ENCODE measurements at places on chromosomes 2 and 18. TPM values are rescaled to one million over a fixed set of nuclear protein-coding genes. Genes with fewer than 3 reads are reported as not detected.
A peak's percentile ranks its signal among the peaks of the same experiment; 100 is the strongest.

- no peak for DNase-seq
- H3K36me3 ChIP-seq: no peaks in the 10 kb centered on the region
- no peak overlapping the region for H3K27ac ChIP-seq
- H3K4me1 ChIP-seq: no peaks in the 10 kb centered on the region
- peaks cover 31% of the 10 kb centered on the region for H3K27me3 ChIP-seq
Observed at GRCh38 chr2:210389856-210390255, 74.9 kb upstream of the MYL1 start.

The SLC9A2 gene
- total RNA-seq: 0.09 TPM

DNA sequence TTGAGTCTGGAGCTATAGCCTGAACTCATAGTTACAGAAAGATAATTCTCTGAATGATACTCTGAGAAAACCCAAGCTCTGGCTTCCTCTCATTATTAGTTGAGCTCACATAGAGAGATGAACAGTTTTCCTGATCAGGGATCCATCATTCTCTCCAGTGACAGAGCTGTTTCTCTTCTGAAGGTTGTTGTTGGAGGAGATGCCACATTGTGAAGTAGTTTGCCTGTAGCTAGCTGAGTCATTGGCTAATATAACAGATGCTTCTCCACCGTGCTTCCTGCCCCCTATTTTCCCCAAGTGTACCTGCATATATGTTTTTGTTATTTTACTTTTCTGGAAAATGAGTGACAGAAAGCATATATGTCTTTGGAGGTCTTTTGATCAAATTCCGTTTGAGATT, 64.6 kb downstream of the OSBPL6 start:
- peaks cover 10% of the 10 kb centered on the region for H3K4me1 ChIP-seq
- peaks cover 5% of the 10 kb centered on the region for H3K36me3 ChIP-seq
- no peaks in the 10 kb centered on the region for H3K27me3 ChIP-seq
- peak; percentile 35 for DNase-seq

GRCh38 chr2:111244864-111245263, 124.2 kb downstream of the BCL2L11 start:
- H3K36me3 ChIP-seq: peaks cover 11% of the 10 kb centered on the region
- no peak overlapping the region for H3K4me3 ChIP-seq
- H3K4me1 ChIP-seq: no peaks in the 10 kb centered on the region
- no peak overlapping the region for H3K27ac ChIP-seq
- DNase-seq: no peak
- no peaks in the 10 kb centered on the region for H3K27me3 ChIP-seq

DNA sequence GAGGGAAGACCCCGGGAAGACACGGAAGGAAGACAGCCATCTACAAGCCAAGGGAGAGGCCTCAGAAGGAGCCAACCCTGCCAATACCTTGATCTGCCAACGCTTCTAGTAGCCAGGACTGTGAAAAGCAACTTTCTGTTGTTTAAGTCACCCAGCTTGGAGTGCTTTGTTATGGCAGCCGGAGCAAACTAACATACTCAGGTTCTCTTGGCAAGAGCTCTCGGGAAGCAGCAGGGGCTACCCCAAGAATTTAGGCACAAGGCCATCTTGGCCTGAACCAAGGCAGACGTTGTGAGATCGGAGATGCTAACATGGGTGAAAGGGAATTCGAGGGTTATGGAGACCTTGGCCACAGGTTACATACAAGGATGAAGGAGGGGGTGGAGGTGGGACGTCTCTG, 78.6 kb upstream of the KLHL29 start:
- H3K27me3 ChIP-seq: peaks cover 71% of the 10 kb centered on the region
- no peaks in the 10 kb centered on the region for H3K36me3 ChIP-seq
- H3K4me1 ChIP-seq: no peaks in the 10 kb centered on the region
- H3K4me3 ChIP-seq: no peak overlapping the region

DNA sequence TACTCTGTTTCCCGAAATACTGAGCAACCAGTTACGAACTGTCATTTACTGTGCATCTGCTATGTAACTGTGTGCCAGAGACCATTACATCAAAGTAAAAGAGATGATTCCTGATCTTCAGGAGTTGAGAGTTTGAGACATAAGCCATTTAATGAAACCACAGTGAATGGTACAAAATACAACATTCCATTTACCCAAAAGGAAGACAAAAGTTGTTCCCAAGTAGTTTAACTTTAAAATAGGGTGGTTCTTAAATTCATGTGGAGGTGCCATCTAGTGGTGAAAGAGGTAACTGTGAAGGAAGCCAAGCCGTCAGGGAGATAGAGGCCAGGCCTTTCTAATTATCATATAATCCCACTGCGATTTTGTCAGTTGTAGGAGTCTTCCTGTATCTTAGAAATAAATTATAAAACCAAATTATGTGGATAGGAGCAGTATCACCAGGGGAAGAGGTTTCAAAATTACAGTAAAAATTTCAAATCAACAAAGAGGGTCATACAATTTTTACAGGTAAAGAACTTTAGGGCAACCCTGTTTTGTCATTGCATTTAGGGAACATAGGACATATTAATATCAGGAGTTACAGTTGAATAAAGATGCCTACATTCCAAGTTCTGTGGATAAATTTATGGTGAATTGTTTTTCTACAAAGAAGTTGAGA, 67.7 kb downstream of the EPAS1 start:
- H3K4me1 ChIP-seq: peaks cover 9% of the 10 kb centered on the region
- no peak overlapping the region for H3K27ac ChIP-seq
- DNase-seq: peak; percentile 67
- no peaks in the 10 kb centered on the region for H3K27me3 ChIP-seq
- peaks cover 73% of the 10 kb centered on the region for H3K36me3 ChIP-seq

DNA sequence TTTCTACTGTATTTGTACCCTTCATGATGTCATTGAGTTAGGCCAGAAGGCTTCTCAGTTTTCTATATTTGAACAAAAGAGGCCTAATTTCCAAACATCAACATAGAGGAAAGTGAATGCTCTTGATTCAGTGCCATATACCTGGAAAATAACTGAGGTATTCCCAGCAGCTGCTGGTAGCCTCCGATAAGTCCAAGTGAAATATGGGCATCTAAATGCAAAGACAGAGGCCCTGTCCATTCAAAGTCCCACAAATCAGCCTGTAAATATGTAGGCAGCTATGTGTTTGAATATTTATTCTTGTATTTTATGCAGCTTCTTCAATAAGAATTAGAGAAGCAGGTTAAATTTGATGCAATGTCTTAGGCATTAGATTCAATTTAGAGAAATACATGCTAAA, 89.5 kb upstream of the DPP10 start:
- H3K27ac ChIP-seq: no peak overlapping the region
- DNase-seq: no peak
- no peaks in the 10 kb centered on the region for H3K4me1 ChIP-seq
- H3K4me3 ChIP-seq: no peak overlapping the region
- H3K36me3 ChIP-seq: no peaks in the 10 kb centered on the region

- H3K4me3 ChIP-seq: no peak overlapping the region
- no peaks in the 10 kb centered on the region for H3K27me3 ChIP-seq
- DNase-seq: no peak
- H3K4me1 ChIP-seq: no peaks in the 10 kb centered on the region
- no peaks in the 10 kb centered on the region for H3K36me3 ChIP-seq
Observed at GRCh38 chr2:197052356-197052755, 125.8 kb upstream of the PGAP1 start.

GRCh38 chr18:11872479-11873136, 21.4 kb downstream of the CHMP1B start:
- no peak overlapping the region for H3K4me3 ChIP-seq
- H3K27ac ChIP-seq: no peak overlapping the region
- no peaks in the 10 kb centered on the region for H3K27me3 ChIP-seq
- no peaks in the 10 kb centered on the region for H3K4me1 ChIP-seq
- peaks cover 7% of the 10 kb centered on the region for H3K36me3 ChIP-seq

- no peaks in the 10 kb centered on the region for H3K4me1 ChIP-seq
- H3K36me3 ChIP-seq: no peaks in the 10 kb centered on the region
- no peak overlapping the region for H3K4me3 ChIP-seq
- DNase-seq: no peak
Observed at GRCh38 chr2:108388045-108388444, 10.3 kb downstream of the SULT1C4 start.

The C1QL2 gene
- not detected for total RNA-seq

The PLGLB2 gene
- total RNA-seq: 1.1 TPM

GRCh38 chr18:51235009-51235789, 37.7 kb upstream of the MEX3C start:
- peak; percentile 67 for DNase-seq
- peaks cover 21% of the 10 kb centered on the region for H3K4me1 ChIP-seq
- H3K27me3 ChIP-seq: no peaks in the 10 kb centered on the region

DNA sequence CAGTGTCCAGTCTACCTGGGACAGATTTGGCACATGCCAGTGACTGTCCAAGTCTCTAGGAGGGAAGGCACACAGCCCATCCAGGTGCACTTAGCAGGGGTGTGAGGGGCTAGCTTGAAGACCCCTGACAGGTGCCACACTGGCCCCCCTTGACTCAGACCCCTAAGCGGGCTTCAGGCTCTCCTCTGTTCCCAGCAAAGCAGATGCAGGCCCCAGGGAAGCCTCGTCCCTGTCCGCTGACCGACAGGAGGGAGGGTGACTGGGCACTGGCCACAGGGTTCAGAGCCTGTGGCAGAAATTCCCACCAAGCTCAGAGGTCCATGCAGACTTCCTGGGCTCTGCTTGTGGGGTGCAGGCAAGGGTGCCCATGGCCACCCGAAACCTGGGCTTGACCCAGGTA, 239.8 kb upstream of the MYT1L start:
- no peaks in the 10 kb centered on the region for H3K27me3 ChIP-seq
- H3K4me1 ChIP-seq: no peaks in the 10 kb centered on the region
- no peak overlapping the region for H3K4me3 ChIP-seq

The FBXO15 gene
- total RNA-seq: 0.79 TPM

DNA sequence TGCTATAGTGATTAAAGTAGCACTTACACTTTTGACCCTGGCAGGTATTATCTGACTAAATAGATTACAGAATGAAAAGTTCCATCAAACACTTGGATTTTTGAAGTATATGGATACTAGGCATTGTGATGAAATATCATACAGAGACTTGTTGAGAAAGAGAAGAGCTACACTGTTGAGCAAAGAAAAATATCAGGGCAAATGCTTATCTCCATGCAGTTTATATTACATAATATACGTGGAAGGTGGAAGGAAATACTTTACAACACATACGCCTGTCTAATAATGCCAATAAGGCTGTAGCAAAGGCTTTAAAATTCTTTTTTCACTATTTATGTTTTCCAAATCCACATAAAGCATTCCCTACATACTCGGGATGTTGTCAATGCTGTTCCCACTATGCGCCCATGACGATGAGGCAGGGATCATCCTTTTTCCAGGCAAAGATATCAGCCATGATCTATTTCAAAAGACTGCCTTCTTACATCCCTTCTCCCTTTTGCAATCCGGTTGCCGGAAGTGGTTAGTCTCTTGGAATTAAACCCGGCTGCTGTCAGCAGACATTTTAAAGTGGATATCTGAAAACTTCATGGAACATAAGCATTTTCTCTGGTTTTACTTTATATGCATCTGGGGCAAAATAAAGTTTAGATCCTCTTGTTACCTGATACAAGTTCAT, 92.6 kb upstream of the ITGA4 start:
- no peaks in the 10 kb centered on the region for H3K36me3 ChIP-seq
- no peaks in the 10 kb centered on the region for H3K27me3 ChIP-seq
- H3K27ac ChIP-seq: no peak overlapping the region
- H3K4me1 ChIP-seq: no peaks in the 10 kb centered on the region

DNA sequence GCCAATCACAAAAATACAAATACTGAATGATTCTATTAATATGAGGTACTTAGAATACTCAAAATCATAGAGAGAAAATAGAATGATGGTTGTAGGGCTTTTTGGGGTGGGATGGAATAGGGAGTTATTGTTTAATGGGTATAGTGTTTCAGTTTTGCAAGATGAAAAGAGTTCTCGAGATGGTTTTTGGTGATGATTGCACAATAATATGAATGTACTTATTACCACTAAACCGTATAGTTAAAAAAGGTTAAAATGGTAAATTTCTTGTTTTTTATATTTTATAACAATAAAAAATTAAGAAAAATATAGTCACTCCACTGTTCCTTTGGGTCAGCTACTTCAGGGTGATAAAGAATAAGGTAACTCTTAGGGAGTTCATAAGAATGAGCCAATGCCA, 560.1 kb downstream of the TDRD15 start:
- H3K4me1 ChIP-seq: no peaks in the 10 kb centered on the region
- no peak for DNase-seq
- H3K27me3 ChIP-seq: no peaks in the 10 kb centered on the region
- H3K36me3 ChIP-seq: no peaks in the 10 kb centered on the region
- H3K27ac ChIP-seq: no peak overlapping the region
- H3K4me3 ChIP-seq: no peak overlapping the region
